Breast epithelium (tissue), 4 donors: ENCODE measurements at places on chromosomes 7 and 10. TPM values are rescaled to one million over a fixed set of nuclear protein-coding genes. Genes with fewer than 3 reads are reported as not detected.

DNA sequence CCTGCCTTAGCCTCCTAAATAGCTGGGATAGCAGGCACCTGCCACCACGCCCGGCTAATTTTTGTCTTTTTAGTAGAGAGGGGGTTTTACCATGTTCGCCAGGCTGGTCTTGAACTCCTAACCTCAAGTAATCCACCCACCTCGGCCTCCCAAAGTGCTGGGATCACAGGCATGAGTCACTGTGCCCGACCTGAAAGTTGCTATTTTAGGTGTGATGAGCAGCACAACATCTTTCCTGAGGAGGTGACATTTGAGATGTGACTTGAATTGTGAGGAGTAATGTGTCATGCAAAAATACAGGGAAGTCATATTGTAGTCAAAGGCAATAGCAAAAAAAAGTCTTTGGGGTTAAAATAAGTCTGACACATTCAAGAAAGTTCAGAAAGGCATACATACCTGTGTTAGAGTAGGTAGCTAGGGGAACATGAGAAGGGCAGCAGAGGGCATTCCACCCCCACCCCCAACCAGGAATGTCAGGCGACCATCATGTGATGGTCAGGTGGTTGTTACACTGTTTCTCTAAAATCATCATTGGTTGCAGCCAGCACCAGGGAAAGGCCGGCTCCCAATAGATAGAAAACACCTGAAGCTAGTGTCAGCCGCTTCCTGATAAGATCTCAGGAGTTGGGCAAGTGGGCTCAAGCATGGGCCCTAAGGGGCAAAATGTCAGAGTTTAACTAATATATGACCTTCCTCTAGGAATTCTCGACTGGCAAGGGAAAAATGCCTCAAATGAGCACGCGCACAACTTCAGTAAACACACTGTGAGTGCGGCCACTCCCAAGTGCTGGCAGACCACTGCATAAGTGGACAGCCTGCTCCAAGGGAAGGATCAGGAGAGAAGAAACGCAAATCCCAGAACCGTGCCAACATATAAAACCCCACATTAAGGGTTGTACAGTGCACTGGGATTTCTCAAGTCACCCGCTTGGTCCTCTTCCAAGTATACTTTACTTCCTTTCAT, at the start of gene TACC2:
TSS of gene TACC2 (plus strand) at position 803 of the 964 bp plus-strand sequence. CDS start 32,819 bp downstream, outside the sequence.
- no peak for DNase-seq

MLLT10 gene
- 74.6 TPM for total RNA-seq

- no peak for DNase-seq
Observed at GRCh38 chr7:68492359-68492690, 1106.0 kb upstream of the AUTS2 start.

- DNase-seq: no peak
Observed at GRCh38 chr10:70498970-70499835, 20.6 kb downstream of the PALD1 start.

DYNC1I1 gene
- 7.7 TPM for total RNA-seq

DNA sequence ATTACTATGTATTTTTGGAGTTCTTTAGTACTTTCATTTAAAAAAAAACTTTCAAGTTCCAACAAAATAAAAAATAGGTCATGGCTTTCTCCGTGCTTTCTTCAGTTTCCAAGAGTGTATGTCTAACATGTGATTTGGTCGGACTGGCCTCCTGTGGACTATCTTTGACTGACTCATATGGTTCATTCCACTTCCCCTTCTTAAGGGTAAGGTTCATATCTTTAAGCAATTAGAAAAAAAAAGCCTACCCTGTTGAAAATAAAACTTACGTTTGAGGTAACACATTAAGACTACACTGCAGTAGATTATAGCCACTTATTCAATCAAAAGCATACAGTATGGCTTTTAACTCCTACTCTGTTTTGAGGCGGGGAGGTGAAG, 112.8 kb upstream of the AHR start:
- DNase-seq: no peak

DNA sequence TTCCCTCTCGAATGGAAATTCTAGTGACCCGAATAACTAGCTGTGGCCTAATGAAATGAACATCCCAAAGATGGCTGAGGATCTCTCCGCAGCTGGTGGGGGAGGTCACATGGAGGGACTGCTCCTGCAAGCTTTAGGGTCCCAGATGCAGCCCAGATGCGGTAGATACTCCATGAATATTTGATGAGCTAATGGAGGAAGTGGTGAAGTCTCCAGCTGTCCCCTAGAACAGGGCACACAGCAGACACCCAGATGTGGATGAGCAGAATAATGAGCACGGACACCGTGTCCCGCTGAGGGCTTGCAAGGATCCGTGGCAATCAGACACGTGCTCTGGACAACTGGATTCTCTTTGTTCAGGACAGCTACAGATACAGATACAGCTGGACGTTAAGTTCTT, 59.2 kb downstream of the DENND2A start:
- DNase-seq: no peak

DNA sequence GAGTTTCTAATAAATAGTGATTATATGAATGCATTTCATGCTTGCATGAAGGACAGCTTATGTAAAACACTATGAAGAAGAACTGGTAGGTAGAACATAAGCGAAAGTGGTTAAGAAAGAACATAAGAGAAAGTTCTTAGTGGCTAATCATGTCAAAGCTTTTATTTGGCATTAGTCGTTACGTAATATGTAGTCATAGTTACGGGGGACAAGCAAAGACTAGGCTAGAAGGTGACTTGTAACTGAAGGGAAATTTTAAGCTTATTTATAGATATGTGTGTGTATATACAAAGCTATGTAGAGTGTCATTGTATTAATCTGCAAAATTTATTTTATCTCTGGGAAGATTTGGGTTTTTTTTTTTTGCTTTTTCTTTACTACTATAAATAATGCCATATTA, 36.9 kb downstream of the CAPZA2 start:
- no peak for DNase-seq

- DNase-seq: no peak
Observed at GRCh38 chr7:1716263-1717094, 46.4 kb downstream of the ELFN1 start.

OR2A5 gene
- total RNA-seq: not detected

GRCh38 chr10:30365883-30366282, 16.8 kb upstream of the MTPAP start:
- DNase-seq: no peak

GRCh38 chr7:26815426-26815825, 49.0 kb downstream of the SKAP2 start:
- DNase-seq: no peak

DNA sequence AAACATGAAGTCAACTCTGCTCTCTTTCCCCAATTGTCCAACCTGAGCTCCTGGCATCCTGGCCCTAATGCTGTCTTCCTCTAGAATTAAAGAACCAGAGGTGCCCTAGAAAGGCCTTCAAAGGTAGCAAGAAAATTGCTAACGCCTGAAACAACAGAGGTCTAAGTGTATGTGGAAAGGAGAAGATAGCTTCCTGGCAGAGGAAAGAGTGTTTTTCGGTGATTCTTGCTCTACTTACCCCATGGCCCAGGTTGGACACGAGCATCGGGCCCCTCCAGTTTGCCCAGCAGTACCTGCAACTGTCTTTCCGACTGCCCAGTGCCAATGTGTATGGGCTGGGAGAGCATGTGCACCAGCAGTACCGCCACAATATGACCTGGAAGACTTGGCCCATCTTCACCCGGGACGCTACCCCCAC, 22.2 kb downstream of the MGAM2 start:
- no peak for DNase-seq

- no peak for DNase-seq
Observed at GRCh38 chr7:117034851-117035464, 81.7 kb downstream of the ST7 start.

DNA sequence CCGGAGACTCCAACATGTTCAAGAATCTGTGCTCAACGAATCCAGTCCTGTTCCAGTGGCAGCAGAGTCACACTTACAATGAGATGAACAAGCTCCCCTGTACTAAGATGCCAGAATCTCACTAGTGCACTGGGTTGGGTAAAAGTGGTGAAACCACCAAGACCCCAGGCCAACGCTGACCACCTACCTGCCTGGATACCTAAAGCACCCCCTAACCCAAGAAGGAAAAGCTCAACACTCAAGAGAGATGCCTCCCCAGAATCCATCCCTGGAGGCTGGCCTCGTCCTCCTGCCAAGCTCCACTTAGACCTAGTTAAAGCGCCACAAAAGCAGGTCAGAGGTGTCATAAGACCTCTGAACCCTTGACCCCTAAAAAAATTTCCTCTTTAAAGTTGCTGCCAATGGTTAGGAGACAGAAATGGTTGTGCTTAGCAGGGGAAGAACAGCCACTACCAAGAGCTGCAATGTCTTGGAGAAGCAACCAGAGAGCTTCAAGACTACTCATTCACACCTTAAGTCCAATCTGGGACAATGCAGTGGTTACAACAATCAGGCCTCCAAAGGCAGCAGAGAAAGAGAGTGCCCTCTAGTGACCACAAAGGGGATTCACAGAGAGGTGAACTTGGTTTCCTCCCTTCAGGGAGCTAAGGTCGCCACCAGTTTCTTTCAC, 94.6 kb upstream of the MACROH2A2 start:
- no peak for DNase-seq

- DNase-seq: no peak
Observed at GRCh38 chr10:11773761-11774441, 31.7 kb downstream of the ECHDC3 start.

DNA sequence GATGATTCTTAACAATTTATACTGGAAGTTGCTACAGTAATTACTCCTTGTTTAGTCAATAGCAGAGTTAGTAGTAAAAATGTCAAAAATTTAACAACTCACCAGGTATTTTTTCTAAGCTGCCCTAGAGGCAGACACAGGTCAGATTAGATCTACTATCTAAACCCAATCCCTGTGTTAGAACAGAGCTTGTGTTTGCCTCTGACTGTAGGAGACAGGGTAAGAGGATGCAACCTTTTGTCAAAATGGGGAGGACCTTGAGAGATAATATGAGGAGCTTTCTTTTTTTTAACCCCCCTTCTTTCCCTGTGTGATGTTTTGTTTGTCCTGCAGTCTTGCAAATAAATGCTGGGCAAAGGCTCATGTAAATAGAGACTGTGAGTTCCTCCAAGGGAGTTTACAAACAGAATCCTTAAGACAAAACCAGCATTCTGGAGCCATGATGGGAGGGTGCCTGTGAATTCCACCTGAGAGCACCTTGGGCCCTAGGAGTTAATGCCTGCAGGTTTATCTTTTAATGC, 353.1 kb downstream of the GATA3 start:
- no peak for DNase-seq

- DNase-seq: no peak
Observed at GRCh38 chr10:104052431-104052830, 33.2 kb downstream of the COL17A1 start.

VIPR2 gene
- 0.48 TPM for total RNA-seq

NKX1-2 gene
- 0.73 TPM for total RNA-seq

GRCh38 chr7:151900986-151901621, 24.2 kb upstream of the PRKAG2 start:
- no peak for DNase-seq

GRCh38 chr7:26167303-26167934, 15.4 kb downstream of the NFE2L3 start:
- no peak for DNase-seq

SFMBT2 gene
- 3.5 TPM for total RNA-seq

DNA sequence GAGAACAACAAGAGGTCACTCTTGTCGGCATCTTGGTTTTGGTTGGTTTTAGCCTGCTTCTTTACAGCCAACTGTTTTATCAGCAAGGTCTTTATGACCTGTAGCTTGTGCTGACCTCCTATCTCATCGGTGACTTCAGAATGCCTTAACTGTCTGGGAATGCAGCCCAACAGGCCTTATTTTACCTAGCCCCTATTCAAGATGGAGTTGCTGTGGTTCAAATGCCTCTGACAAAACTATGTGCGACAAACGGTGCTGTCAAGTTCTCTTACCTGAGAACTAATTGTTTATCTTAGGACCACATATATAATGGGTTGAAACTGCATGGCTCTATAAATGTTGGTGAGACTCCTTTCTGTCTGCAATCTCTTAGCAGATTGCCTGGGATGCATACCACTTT, 35.9 kb upstream of the POT1 start:
- DNase-seq: no peak

TRIM50 gene
- not detected for total RNA-seq

DNA sequence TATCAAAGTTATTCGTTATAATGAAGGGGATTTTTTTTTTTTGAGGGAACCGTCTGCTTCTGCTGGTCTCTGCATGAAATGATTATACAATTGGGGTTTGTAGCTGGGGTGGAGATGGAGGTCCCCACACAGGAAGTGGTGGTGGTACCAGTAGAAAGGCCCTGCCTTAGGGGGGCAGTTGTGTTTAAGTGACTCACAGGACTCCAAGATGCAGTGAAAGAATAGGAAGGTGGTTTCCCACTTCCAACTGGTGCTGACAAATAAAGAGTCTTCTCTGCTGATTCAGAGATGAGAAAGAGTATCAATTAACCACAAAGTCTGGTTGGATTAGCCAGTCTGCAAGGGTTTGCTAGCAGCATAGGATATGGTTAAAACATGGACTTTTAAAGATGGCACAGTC, 376.0 kb downstream of the SORCS3 start:
- no peak for DNase-seq

HDAC9 gene
- 7.3 TPM for total RNA-seq

- no peak for DNase-seq
Observed at GRCh38 chr7:88490161-88490560, 183.5 kb upstream of the STEAP4 start.

DNA sequence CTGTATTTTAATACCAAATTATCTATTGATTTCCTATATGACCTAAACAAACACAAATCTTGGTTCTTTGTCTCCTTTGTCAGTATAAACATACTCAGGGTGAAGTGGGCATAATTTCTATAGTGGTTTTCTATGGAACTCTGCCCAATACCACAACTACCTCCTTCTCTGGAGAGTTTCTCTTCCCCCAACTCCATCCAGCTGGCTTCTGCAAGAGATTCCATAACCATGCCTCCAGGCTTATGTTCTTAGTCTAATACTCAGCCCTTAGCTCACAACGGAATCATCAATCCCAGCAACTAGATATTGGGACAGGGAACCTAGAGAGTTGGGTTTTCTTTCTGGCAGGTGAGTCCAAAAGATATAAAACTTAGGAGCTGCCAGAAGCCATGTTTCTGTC, 127.3 kb downstream of the TRIL start:
- DNase-seq: no peak

- DNase-seq: no peak
Observed at GRCh38 chr7:137953665-137954470, 48.0 kb downstream of the CREB3L2 start.

- DNase-seq: no peak
Observed at GRCh38 chr7:9719303-9719702, 1254.4 kb upstream of the PHF14 start.

- DNase-seq: no peak
Observed at GRCh38 chr7:129530795-129531391, 28.6 kb downstream of the SMKR1 start.
